ENCODE measurements at places on chromosomes 1 and 21. TPM values are rescaled to one million over a fixed set of nuclear protein-coding genes. Genes with fewer than 3 reads are reported as not detected.

DNA sequence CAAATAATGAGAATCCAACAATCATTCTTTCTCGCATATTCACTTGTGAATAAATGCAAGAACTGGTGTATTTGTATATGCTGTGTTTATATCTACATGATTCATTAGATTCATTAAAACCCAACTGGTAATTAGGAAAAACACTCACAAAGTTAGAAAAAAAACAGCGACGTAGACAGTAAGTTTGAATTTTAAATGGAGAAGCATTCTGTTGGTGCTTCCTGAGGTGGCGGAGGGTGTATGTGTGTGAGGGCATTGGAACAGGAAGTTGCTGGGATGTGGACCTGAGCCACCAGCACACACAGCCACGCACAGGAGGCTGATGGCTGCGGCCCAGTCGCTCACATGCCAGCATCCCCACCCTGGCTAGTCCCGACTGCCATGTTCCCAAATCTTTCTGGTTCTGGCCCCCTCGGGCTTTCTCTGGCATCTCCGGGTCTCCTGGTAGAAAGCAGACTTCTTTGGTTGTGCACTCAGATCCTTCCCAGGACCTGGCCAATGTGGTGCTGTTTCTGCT lies 121.6 kb upstream of the IRF2BP2 start:
- DNase-seq: peak; percentile 72

- no peak for DNase-seq
These were observed 53.4 kb downstream of the FBXO2 start for GRCh38 chr1:11600836-11601235.

The LBR gene
- total RNA-seq: 42.2 TPM

- no peak for DNase-seq
These were observed 15.7 kb downstream of the VCAM1 start for GRCh38 chr1:100735244-100735643.

The SH2D1B gene
- total RNA-seq: 0.63 TPM

DNA sequence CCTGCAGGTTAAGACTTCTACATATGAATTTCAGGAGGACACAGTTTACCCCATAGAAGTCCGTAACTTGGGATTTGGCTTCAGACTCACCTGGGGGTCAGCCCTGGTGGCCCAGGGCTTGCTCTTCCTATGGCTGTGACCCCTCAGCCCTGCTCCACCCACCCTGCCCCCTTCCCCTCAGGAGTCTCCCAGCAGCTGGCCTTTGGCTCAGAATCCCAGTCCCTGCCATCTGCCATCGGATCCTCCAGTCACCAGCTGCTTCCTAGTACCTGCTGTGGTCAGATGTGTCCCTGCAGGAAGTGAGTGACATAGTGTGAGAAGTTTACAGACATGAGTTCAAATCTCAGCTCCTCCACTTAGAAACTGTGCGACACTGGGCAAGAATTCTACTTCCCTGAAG lies 332.6 kb downstream of the NPHP4 start:
- DNase-seq: peak; percentile 57

GRCh38 chr21:45827881-45828579 lies 153.5 kb upstream of the COL6A1 start:
- no peak for DNase-seq

The HAO2 gene
- not detected for total RNA-seq

The KCNA3 gene
- total RNA-seq: 0.97 TPM

GRCh38 chr1:150826299-150826698 lies 18.2 kb upstream of the CTSK start:
- DNase-seq: no peak

The TPR gene
- 113 TPM for total RNA-seq

The LEMD1 gene
- not detected for total RNA-seq

The OR2T1 gene
- not detected for total RNA-seq

The WDR3 gene
- 19.8 TPM for total RNA-seq

DNA sequence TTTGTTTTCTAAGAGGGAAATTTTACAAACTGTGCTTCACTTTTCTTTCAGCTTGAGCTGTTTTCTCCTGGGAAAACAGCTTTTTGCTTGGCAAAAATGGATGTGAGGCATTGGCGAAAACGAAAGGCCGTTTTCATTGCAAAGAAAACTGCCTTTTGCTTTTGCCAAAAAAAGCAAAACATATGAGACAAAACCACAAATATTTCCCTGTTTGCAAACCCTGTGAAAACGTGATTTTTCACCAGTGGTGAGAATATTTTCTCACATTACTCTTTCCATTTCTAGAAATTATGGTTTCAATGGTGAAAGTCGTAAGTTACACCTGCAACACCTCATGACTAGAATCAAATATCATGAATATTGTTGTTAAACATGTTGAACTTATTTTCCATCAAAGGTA lies 74.0 kb upstream of the ZBTB18 start:
- DNase-seq: no peak

The F3 gene
- 33.3 TPM for total RNA-seq

The TENT5C gene
- total RNA-seq: 17.7 TPM

- DNase-seq: peak; percentile 31
These were observed 12.4 kb downstream of the TMCC2 start for GRCh38 chr1:205240118-205240517.

The GPN2 gene
- 19.6 TPM for total RNA-seq

DNA sequence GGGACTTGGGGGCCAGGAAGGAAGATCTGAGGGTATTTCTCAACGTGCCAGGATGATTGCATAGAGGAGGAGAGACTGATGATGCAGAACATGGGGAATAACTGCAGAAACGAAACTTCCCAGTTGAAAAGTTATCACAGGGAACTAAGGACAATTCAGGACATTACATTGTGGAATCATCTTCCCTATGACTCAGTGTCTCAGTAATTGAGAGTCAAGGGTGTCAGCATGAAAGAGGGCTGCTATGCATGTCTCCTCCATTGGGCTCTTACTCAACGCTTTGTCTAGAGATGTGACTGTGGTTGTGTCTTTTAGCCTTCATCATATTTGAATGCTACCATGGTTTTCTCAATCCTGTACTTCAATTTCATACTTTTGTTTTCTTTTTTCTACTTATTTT lies 48.9 kb upstream of the PTGFR start:
- no peak for DNase-seq

The C4BPA gene
- not detected for total RNA-seq

DNA sequence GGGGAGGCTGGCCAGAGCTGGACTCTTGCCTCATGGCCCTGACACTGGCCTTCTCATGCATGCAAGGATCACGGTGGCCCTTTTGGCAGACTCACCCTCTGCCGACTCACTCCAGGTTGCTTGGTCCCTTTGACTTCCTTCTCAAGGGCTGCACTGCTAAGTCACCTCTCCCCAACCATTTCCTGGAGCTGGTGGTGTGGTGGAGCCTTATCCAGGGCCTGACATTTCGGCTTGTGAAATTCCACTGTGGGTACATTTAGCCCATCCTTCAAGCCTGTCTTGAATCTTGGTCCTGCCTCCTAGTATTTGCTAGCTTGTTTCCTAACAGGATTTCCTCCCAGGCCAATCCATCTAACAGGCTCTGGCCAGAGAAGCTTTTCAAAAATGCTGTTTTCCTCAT lies 52.6 kb upstream of the JUN start:
- DNase-seq: no peak

DNA sequence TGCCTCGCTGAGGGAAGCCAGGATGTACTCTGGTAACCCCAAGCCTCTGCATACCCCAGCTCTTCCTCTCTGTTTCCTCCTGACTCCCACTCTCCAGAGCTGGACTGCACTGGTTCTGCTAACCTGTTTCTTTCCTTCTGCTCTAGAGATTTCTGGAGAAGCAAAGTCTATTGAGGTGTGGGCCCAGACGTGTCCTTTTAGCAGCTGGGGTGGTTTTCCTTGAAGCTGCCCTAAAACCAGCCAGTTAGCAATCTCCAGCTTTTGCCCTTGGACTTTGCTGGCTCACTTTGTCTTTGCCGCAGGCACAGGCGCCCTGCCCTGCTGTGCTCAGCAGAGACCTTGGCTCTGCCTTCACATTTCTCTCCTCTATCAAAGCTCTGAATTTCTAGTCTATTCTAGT lies 171.8 kb upstream of the IVNS1ABP start:
- DNase-seq: no peak

GRCh38 chr1:44119525-44119924 lies 904 bp downstream of the KLF17 start:
- DNase-seq: no peak

The BNIPL gene
- total RNA-seq: 0.54 TPM

- DNase-seq: no peak
These were observed 6.8 kb downstream of the TMEM9 start for GRCh38 chr1:201147396-201148015.

DNA sequence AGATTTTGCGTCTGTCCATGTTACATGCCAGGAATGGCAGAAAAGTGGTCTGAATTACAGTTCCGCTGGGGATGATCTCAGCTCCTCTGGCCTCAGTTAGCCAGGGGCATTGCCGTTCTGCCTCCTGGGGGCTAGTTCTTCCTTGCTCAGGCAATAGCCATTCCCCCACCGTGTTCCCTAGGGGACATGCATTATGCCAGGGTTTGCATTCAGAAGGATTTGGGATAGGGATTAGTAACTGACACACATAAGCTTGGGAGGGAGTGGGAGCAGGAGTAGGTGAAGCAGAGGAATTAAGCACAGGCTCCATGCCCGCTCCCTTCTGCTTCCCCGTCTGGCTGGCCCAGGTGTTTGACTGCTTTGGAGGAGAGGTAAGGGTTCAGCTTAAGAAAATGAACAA lies 12.7 kb downstream of the LRRC71 start:
- no peak for DNase-seq

The DYNLT5 gene
- 10.3 TPM for total RNA-seq

GRCh38 chr1:46181343-46182260 lies 5.3 kb upstream of the P3R3URF start:
- peak; percentile 45 for DNase-seq

The CATSPERE gene
- total RNA-seq: 2.2 TPM

The TMEM52 gene
- not detected for total RNA-seq

The DAB1 gene
- total RNA-seq: 2.6 TPM

The GNL2 gene
- 43.4 TPM for total RNA-seq

The SOX13 gene
- total RNA-seq: 52.8 TPM

DNA sequence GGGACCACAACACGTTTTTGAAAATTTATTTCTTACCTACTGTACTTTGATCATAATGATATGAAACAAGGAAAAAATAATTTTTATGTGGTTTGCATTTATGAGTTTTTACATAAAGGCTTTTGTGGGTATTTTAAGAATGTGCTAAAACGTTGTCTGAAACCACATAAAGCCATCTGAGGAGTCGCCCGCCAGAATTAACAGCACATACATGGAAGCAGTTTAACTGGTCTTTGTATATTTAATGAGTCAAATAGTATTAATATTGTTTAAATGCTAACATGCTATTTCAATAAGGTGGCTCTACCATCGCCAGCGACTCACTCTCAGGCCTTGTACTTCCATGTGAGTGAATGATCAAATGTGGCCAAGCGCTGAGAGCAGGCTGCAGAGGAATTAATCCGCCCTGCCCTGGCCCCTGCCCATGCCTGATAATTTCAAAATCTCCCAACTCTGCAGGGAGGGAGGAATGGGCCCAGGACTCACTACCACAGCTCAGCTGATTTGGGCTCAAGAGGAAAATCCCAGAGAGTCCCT lies 49.6 kb downstream of the SLC66A1 start:
- no peak for DNase-seq

DNA sequence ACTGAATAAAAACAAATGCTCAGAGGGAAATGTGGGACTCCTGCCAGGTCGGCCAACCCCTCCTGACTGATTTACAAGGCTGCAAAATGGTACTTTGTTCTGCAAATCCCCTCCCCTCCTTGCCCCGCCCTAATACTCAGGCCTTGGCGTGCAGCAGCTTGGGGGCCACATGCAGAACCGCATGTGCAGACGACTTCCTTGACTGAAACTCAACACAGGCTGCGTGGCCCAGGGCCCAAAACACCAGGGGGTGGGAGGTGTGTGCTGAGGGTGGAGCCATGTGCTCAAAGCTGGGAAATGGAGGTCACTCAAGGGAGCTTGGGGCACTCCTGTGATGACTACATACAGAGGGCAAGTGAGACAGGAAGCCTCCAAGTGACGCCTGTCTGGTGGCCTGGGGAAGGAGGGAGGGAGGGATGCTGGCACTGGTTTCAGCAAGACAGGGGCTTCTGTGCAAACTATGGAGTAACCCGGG lies 87.2 kb downstream of the MRPL37 start:
- peak; percentile 90 for DNase-seq

GRCh38 chr1:109427171-109427467 lies 871 bp upstream of the PSMA5 start:
- DNase-seq: no peak

- no peak for DNase-seq
These were observed 5.8 kb downstream of the DCAF8 start for GRCh38 chr1:160256396-160257046.

GRCh38 chr1:213457186-213457585 lies 406.1 kb downstream of the RPS6KC1 start:
- peak; percentile 90 for DNase-seq

The PTP4A2 gene
- total RNA-seq: 244 TPM
